ENCODE measurements at places on chromosomes 12 and 14.

- DNase-seq, result no peak
Measured at GRCh38 chr12:24854017-24854416, 94.9 kb downstream of the BCAT1 start.

DNA sequence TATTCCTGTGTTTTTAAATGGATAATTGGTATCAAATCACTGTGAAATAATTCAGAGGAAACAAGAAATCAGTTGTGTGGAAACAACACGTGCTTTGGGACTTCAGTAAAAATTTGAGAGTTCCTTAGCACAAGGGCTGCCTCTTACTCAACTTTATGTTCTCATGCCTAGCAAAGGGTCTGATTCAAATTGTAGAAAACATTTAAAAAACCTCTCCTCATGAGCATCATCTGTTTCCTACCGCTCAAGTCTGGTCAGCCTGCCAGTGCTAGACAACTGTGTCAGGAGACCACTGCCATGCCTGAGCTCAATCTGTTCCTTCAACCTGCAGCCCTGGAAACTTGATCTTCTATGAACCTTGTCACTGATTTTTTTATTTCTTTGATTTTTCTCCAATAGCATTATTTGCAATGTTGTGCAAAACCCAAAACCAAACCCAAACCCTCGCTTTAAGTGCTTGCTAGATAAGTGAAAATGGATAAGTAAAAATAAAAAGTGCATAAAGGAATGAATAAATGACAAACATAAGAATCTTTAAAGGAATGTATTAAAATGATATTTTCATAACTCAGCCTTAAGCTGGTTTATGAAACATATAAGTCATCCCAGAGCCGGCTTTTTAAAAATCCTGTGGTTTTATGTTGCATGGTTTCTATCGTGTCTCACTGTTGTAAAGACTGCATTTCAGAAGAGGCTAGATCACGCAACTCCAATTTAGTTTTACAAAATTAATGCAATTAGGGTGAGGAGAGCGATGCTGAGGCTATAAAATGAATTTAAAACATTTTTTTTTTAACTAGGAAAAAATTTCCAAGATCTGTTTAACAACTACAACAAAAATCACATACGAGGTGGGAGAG is 361.2 kb upstream of the PDE3A start:
- DNase-seq, result no peak

DNA sequence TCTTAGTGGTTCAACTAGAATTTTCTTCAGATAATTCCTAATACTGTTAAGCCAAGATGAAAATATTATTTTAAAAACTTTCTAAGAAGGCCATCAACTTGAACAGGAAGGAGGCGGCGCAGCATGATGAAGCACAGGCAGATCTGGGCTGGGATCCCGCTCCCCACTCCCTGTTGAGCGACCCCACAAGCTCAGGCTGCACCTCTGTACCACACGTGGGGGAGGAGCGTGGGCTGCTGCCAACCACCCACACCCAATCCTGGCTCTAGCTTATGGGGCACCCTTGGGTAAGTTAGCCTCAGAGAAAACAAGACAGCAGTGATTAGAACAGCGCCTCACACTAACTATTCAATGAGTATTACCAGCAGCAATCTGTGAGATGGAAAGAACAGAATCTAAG is 6.0 kb downstream of the MTERF2 start:
- DNase-seq, result no peak

DNA sequence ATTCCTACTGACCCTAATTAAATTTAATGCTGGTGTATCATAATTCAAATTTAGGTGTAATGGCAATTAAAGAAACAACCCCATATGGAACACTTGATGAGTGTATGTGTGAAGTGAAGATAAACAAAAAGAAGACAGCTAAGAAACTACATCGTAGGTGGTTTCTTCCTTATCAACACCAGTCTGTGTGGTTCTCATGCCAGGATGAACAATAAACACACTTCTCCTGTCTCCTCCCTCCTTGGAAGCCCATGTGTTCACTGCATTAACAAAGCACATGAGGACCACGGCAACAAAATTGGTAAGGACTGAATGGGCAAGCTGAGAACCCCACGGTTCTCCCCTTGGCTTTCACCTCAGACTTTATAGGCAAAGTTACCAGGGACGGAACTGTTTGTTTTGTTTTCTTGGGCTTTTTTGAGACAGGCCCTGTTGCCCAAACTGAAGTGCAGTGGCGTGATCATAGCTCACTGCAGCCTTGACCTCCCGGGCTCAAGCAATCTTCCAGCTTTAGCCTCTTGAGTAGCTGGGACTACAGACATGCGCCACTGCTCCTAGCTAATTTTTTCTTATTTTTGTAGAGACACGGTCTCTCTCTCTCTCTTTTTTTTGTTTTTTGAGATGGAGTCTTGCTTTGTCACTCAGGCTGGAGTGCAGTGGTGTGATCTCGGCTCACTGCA is 71.0 kb downstream of the TRAFD1 start:
- DNase-seq, result no peak

- DNase-seq, result no peak
Measured at GRCh38 chr14:50257732-50258131, 26.4 kb upstream of the SOS2 start.

DNA sequence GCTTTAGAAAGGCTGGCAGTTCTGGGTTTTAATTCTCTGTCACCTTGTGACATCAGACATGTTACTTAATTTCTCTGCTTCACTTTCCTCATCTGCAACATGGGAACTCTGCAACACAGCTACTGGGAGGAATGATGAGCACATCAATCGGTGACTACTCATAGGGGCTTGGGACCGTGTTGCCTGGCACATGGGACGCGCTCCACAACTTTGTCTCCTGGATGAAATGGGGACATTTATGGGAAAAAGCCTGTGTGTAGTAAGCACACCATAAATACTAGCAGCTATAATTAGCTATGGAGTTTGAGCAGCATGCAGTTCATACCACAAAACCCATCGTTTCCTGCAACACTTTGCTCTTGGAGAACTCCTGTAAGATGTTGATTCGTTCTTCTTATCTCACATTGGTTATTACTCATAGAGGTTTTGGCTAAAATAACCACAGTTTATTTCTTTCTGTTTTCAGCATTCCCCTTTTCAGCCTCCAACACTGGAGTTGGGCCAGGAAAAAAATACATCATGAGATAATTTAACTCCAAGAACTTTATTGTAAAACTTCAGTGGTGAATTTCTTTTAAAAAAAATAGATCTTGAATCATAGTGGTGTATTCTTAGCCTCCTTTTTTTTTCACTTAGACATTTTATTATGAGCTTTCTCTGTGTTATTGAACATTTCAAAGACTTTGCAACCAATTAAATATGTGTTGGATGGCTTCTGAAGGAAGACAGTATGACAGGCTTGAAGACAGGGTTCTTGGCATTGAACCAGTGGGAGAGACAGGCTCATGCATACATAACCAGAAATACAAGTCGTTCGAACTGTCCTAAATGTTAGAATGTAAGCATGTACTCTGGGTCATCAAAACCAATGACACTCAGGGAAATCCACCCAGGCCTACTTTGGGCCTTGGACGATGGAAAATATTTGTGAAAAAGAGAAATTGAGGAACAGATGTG is 72.7 kb downstream of the RIN3 start:
- DNase-seq, result peak; percentile 30

DNA sequence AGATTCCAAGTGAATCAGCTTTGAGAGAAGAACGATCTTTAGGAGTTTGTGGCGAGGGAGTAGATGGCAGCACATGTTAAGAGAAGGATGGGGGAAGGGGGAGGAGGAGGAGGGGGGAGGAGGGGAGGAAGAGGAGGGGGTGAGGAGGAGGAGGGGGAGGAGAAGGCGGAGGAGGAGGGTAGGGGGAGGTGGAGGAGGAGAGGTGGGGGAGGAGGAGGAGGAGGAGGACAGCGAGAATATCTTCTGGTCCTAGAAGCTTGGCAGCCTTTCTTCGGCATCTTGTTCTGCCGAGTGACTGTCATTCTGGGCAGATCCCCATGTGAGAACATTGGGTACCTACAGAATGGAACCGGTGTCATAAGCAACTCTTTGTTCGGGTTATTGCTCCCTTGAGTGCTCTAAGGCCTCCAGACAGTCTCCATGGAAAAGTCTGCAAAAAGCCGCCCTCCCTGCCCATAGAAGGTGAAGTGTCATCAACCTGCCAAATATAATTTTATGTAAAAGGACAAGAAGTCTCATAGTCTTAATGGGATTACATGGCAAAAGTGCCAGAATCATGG is 6.9 kb downstream of the RFC5 start:
- no peak for DNase-seq

- DNase-seq, result no peak
Measured at GRCh38 chr12:28857369-28857768, 291.7 kb upstream of the FAR2 start.

DNA sequence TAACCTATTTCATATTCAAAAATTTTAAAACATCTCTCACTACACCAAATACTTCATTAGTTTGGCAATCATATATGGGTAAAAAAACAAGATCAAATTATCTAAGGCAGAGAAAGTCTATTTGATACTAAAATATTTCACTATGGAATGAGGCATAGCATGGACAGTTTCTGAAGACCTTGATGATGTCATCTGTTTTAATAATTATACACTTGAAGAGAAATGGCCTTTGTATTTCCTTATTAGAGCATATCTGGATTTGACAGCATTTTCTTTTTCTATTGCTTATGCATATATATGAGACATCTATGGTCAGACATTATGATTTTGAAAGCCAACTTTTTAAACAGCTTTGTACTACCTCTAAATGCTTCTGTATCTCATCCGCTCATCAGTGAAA is 88.6 kb downstream of the DDHD1 start:
- no peak for DNase-seq

- no peak for DNase-seq
Measured at GRCh38 chr12:94622475-94622874, 27.9 kb downstream of the TMCC3 start.

- DNase-seq, result no peak
Measured at GRCh38 chr14:89828471-89829165, 125.9 kb downstream of the EFCAB11 start.

GRCh38 chr12:25242981-25243679 is 7.6 kb downstream of the KRAS start:
- no peak for DNase-seq

- peak; percentile 71 for DNase-seq
Measured at GRCh38 chr12:124389138-124389724, 94.3 kb downstream of the RFLNA start.

- no peak for DNase-seq
Measured at GRCh38 chr12:124422142-124422569, 127.3 kb downstream of the RFLNA start.

GRCh38 chr12:107349008-107349747 is 255.8 kb upstream of the CRY1 start:
- no peak for DNase-seq

GRCh38 chr12:97556302-97556779 is 93.7 kb downstream of the RMST start:
- no peak for DNase-seq

DNA sequence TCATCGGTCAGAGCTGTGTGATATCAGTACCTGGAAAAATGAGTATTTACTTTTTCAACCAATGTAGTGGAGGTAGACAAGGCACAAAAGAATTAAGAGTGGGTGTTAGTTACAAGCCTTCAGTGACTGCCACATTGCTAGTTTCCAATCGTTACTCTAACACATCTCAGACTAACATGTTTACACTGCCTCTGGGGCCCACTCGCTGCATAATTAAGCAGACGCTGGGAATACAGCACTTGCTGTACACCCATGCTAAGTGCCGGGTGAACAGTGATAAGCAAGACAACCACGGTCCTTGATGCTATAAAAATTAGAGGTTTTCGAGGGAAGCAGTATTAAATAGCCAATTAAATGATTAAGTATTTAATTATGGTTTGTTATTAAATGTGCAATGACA is 1147.6 kb downstream of the AACS start:
- no peak for DNase-seq

- no peak for DNase-seq
Measured at GRCh38 chr12:120093592-120094355, 22.8 kb downstream of the RAB35 start.

DNA sequence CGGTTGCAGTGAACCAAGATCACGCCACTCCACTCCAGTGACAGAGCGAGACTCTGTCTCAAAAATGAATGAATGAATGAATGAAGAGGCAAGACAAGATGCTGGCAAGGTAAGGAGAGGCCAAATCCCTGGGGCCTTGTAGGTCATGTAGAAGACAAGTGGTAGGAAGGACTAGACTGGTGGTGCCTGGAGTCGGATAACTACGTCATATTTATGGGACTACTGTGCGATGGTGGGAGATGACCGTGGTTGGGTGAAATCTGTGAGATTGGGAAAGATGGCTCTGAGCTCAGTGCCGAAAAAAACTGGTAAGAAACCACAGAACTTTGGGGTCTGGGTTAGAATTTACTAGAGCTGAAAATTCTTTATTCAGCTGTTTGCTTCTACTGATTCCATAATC is 50.6 kb downstream of the HELB start:
- no peak for DNase-seq

- peak; percentile 61 for DNase-seq
Measured at GRCh38 chr12:53047221-53048032, 2.4 kb upstream of the TNS2 start.

DNA sequence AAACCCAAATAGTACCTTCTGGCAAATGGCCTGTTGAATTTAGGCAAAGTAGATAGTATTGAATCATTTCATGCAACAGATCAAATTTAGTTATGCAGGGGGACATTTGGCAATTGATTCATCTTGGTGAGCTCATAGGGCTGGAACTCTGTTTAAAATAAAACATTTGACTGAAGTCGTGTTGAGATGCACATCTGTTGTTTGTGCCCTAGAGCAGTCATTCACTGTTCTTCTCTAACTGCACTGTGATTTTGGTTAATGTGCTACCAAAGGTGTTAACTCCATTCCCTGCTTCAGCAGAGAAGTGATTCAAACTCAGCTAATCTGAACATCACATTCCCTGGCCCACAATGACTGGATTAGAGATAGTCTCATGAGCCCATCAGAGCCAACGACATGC is 44.0 kb upstream of the CSRP2 start:
- no peak for DNase-seq

DNA sequence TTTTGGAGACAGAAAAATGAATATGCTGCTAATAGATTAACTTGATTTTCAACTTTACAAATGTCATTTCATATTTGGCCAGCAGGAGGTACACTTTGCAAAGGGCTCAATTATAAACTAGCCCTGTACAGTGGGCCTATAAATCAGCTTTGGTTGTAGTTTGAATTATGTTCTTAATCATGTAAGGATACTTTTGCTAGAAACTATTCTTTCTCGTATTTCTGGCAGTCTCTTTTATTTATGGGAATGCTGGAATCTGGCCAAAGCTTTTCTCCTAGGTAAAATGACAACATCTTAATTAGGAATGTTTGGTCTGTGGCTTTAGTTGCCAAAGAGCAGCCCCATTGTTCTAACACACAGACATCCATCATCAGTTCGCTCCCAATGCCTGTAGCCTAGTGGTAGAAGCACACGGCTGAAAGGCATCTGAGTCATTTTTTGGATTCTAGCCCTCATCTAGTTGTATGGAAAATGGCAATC is 1322.3 kb upstream of the SEL1L start:
- DNase-seq, result no peak
